ENCODE measurements at places on chromosomes 3 and 15.
A peak's percentile ranks its signal among the peaks of the same experiment; 100 is the strongest.

DNA sequence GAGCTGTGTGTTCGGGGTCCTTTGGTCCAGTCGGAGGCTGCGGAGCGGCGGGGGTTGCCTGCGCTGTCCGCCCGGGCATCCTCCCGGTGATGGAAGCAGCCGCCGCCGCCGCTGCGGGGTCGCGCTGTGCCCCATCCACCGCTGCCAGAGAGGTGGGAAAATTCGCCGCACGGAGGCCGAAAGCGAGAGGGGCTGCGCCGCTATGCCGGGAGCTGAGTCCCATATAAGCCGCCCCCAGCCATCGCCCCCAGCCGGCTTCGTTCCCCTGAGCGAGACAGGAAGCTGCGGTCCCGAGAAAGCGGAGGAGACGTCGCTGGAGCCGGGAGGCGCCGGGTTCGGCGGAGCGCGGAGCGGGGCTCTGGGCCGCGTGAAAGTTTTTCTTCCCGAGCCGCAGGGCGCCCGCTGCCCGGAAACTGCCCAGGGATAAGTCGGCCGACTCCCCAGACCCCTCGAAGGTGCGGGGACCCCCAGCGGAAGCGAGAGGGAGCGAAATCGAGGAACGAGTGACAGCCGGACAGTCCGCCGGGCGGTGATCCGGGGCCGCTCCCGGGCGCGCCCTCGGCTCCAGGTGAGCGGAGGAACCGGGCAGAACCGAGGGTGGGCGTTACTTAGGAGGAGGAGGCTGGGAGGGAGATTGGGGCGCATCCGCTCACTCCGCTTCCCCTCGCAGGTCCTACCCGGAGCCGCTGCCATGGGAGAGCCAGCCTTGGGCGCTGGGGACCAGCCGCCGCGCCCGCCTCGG is 574 bp downstream of the CHST2 start:
- peaks cover 3% of the 10 kb centered on the region for H3K4me1 ChIP-seq
- peak overlapping the region; percentile 98 for H3K4me3 ChIP-seq
- no peaks in the 10 kb centered on the region for H3K27me3 ChIP-seq
- no peak for DNase-seq
- no peak overlapping the region for H3K27ac ChIP-seq

GRCh38 chr3:51031666-51032065 is 353.4 kb upstream of the MANF start:
- no peaks in the 10 kb centered on the region for H3K4me1 ChIP-seq
- H3K27ac ChIP-seq, result no peak overlapping the region
- DNase-seq, result no peak
- H3K4me3 ChIP-seq, result no peak overlapping the region

DNA sequence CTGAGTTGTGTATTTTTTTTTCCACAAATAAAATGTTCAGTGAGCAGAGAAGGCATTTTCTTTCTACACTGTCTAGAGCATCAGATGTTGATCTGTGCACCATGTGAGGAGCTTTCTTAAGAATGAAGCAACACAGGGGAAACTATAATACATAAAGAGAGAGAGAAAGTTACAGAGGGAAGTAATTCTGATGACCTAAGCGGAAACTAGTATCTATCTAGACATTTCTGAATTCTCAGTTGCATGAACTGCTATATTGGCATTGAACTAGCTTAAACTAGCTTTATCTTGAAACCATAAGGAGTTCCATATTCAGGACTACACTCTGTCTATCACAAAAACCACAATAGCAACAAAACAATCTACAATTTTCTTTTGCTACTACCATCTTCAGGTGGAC is 822.4 kb downstream of the VGLL3 start:
- no peak overlapping the region for H3K4me3 ChIP-seq
- H3K27me3 ChIP-seq, result no peaks in the 10 kb centered on the region
- no peak overlapping the region for H3K27ac ChIP-seq
- DNase-seq, result no peak
- peaks cover 2% of the 10 kb centered on the region for H3K4me1 ChIP-seq
- H3K36me3 ChIP-seq, result no peaks in the 10 kb centered on the region

DNA sequence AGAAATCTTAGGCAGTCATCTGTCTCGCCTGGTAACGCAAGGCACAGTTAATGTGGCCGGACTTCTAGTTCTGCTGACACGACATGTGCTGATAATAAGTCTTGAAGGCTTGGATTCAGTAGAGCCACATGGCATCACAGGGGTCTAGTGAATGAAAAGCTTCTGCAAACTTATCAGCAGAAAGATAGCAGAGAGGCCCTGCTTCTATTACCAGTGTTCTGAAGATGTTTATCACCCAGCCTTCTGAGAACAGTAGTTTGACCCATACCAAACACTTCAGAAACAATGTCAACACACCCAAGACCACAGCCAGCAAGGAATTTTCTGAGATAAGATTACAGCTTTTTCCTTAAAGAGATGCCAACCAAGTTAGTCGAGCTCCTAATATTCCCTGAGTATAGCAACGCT is 102.7 kb upstream of the UMPS start:
- no peaks in the 10 kb centered on the region for H3K36me3 ChIP-seq
- H3K4me3 ChIP-seq, result no peak overlapping the region
- no peak overlapping the region for H3K27ac ChIP-seq
- DNase-seq, result no peak
- no peaks in the 10 kb centered on the region for H3K4me1 ChIP-seq

- no peaks in the 10 kb centered on the region for H3K27me3 ChIP-seq
- no peak overlapping the region for H3K27ac ChIP-seq
- H3K4me3 ChIP-seq, result no peak overlapping the region
- DNase-seq, result no peak
Measured at GRCh38 chr3:193777524-193777923, 184.5 kb downstream of the OPA1 start.
